DMS153 (cell line): ENCODE measurements at places on chromosomes 12 and 14.

DNA sequence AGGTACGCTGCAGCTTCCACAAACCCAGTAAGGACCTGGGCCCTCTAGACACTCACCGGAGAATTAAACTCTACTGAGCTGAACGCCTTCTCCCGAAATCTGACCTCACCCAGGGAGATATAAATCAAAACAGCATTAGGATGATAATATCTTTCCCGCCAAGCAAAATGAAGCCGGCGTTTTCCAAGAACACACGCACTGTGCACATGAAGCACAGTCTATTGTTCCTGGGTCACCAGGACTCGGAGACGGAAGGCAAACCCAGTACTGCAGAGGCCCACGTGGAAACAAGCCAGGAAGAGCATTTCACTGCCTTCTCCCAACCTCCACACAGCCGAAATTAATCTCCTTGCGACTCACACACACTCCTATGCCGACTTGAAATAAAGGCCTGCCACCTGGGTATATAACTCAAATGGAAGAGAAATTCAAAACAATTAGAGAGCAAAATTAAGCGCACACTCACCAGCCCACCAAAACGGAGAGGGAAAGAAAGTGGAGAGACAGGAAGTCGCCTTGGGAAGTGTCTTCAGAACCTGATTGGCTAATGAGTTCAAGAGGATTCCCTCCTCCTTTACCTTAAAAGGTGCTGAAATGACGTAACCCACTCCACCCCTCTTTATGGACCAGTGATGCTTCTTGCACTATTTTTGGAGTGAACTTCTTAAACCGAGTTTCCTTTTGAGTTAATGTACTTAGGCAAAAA is at the start of gene CCNB1IP1:
Gene CCNB1IP1, minus strand, starts transcription at position 492 of the 706 bp plus-strand sequence. CDS start 16,756 bp downstream, outside the sequence.
- DNase-seq, result peak; percentile 87

DNA sequence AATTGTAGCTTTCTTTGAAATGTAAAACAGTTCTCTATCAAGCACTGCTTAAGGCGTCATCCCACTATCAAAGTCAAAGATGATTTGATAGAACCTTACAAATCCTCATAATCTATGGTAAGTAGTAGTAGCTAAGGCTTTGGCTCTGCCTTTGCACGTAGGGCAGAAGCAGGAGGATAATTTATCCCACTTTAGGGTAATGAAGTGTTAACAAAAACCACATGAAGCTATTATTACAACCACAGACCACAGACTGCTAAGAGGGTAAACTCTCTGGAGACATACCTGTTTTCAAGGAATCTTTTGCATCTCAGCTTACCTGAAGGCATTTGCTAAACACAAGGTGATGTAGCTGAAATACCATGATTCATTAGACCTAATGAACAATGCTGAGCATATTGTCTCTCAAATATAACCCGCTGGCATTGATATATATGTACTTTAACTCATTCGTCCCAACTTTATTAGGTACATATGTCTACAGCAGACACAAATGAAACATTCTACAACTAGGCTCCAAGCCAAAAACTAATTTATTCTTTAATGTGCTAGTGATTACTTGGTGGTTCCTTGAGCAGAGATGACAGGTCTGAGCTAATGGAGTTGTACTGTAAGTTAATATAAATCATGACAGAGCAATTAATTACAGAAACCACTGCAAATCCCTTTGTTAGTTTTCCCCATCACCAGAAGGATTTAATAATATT is 368.8 kb downstream of the ETNK1 start:
- no peak for DNase-seq

DNA sequence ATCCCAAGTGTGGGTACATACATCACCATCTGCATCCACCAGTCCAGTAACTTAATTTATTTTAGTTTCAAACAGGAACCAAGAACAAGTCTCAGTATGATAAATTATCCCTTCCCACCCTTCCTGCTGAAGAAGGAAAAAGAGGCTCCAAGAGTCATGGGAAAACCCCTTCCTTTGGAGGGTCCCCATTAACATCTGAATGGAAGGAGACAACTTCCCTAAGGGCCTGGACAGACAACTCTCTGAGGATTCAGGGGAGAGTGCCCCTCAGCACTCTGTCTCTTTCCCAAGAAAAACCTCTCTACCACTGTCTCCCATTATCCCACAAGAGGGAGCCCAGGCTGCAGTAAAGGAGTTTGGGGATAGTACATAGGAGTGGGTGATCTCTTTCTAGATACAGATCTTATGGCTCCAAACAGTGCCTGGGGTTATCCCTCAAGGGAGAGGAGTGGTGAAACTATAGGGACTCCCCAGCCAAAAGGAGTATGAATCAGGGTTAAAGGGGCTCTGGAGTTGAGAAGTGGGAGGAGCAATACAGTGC is 6.2 kb downstream of the WNT10B start:
- no peak for DNase-seq

- DNase-seq, result peak; percentile 12
Observed at GRCh38 chr12:54159589-54159988, 29.2 kb downstream of the SMUG1 start.

DNA sequence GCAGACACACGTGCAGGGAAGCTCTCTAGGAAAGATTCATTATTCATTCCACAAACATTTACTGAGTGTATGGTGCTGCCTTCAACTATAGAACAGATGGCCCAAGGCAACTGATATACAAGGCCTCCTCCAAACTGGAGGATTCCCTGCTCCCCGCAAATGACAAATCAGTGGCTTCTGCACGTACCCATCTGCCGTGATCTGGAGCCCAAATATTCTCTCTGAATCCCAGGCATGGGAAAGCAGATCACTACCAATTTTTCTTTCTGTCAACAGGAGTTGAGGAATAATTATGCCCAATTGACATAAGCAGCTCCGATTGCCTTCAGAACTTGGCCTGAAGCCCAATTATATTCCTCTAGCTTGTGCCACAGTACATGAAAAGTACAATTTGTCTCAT is 174.2 kb upstream of the CCDC196 start:
- DNase-seq, result no peak

GRCh38 chr14:101060171-101060601 is 156.7 kb upstream of the RTL1 start:
- no peak for DNase-seq
